ENCODE measurements at places on chromosomes 16 and 17.

- DNase-seq: peak; percentile 32
Measured at GRCh38 chr17:49987681-49988441, 7.2 kb downstream of the DLX3 start.

- no peak for DNase-seq
Measured at GRCh38 chr17:2323629-2324314, 12.5 kb downstream of the TSR1 start.

GRCh38 chr17:72705905-72706395, 386.5 kb downstream of the SLC39A11 start:
- no peak for DNase-seq

GRCh38 chr16:50323335-50324011, 45.3 kb downstream of the BRD7 start:
- no peak for DNase-seq

- no peak for DNase-seq
Measured at GRCh38 chr16:16021020-16021419, 71.6 kb downstream of the ABCC1 start.

GRCh38 chr17:44105941-44106340, 17.5 kb downstream of the HDAC5 start:
- DNase-seq: no peak

GRCh38 chr17:57375770-57376225, 119.5 kb downstream of the MSI2 start:
- DNase-seq: no peak

DNA sequence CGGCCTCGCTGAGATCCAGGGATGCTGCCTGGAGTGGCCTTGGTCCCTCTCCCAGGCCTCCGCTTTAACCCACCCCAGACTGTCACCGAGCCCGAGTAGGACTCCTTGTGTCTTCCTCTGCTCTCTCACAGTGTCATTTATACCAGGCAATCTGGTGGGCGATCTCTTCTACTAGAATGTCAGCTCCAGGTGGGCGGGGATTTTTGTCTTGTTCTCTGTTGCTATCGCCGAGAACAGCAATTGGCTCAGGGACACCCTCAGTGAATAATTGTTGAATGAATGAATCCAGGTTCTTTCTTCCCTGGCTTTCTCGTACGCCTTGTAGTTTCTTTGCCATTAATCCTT, 591 bp downstream of the DHX38 start:
- DNase-seq: no peak

- DNase-seq: no peak
Measured at GRCh38 chr16:17224879-17225281, 245.9 kb downstream of the XYLT1 start.

DNA sequence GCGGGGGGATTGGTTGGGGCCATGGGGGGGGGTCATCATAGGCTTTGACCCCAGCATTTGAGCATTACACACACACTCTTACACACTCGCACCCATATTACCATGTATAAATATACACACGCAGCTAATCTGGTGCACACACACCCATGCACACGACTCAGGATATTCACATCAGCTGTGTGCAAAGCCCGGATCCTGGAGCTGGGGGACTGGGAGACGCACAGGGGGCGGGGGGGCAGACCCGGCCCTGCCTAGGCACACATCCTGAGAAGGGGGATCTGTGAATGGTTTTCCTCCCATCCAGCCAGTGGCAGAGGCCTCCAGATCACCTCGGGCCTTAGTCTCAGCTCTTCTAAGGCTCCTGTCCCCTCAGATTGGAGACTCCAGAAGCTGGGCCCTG, 5.6 kb downstream of the ASGR2 start:
- DNase-seq: no peak

- no peak for DNase-seq
Measured at GRCh38 chr17:79832218-79833109, 6.8 kb downstream of the CBX4 start.

- no peak for DNase-seq
Measured at GRCh38 chr17:64920026-64920418, 744 bp upstream of the LRRC37A3 start.

- no peak for DNase-seq
Measured at GRCh38 chr17:34706029-34706428, 126.6 kb downstream of the TMEM132E start.

DNA sequence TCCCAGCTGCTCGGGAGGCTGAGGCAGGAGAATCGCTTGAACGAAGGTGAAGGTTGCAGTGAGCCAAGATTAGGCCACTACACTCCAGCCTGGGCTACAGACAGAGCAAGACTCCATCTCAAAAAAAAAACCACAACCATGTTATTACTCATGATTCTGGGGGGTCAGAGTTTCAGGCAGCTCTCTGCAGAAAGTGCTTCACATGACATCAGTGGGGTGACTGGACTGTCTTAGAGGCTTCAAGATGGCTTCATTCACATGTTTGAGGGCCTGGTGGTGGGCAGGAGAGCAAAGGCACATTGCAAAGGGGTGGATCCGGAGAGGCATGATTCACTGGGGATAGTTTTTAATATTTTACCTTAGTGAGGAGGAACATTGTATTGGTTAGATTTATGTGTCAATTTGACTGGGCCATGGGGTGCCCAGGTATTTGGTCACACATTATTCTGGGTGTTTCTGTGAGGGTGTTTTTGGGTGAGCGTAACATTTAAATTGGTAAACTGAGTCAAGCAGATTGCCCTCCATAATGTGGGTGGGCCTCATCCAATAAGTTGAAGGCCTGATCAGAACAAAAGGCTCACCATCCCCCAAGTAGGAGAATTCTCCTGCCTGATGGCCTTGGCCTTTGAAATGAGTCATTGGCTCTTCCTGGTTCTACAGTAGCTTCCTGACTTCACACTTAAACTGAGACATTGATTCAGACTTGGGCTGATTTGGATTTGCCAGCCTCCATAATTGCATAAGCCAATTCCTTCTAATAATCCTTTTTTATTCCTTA, 109.8 kb downstream of the GOSR1 start:
- no peak for DNase-seq

GRCh38 chr16:26524281-26524680, 542.4 kb upstream of the C16orf82 start:
- DNase-seq: no peak

DNA sequence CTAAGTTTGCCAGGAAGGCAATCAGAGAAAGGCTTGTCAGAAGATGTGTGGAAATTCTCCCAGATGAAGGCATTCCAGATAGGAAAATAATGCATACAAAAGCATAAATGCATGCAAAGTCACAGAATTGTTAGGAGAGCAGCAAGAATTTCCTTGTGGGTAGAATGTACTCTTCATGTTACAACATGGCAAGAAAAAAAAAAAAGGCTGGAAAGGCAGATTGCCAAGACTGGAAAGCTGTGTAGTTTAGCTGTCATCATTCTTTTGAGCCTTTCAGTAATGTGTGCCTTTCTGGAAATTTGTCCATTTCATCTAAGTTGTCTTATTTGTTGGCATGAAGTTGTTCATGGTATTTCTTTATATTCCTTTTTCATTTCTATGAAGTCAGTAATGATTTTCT, 71.0 kb upstream of the EFCAB3 start:
- DNase-seq: no peak

DNA sequence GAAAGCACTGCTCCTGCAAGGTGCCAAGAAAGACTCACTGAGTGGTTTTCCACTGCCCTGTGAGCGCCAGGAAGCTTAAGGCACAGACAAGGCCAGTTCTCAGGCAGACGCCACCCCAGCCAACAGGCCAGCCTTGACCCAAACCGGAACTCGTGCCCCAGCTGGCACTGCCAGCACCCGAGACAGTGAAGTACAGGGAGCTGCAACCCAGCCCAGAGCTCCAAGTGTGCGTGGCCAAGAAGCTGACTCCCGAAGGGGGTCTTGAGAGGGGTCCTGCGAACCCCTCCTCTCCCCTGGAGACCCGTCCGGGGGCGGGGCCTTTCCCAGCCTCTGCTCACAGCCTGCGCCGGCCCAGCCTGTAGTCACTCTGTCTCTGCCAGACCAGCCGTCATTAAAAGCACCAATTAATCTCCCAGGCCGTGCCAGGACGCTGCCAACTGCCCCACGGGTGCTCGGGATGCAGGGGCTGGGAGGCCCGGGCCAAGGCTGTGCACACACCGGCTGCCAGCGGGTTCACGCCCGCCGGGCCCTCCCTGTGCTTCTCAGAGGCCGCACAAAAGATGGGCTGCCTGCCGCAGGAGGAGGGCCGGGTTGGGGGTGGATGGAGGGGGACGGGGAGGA, 4.4 kb upstream of the SOX8 start:
- DNase-seq: no peak

GRCh38 chr16:70568601-70569237, 45.1 kb downstream of the SF3B3 start:
- no peak for DNase-seq

DNA sequence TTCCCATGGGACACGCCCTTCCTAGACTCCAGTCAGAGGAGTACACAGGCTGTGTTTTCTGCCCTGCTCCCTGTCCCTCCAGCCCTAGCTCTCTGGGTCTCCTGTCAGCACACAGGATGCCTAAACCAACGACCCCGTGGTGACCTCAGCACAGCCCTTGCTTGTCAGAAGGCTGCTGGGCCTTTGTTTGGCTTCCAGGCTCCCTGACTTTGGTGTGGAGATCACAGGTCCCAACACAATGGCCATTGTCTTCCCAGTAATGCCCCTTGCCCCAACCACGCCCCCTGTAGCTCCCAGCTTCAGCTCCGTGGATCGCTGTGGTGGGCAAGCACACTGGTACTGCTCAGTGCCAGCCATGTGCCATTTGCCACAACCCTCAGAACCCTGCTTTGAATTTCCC, 15.0 kb downstream of the HNF1B start:
- no peak for DNase-seq

DNA sequence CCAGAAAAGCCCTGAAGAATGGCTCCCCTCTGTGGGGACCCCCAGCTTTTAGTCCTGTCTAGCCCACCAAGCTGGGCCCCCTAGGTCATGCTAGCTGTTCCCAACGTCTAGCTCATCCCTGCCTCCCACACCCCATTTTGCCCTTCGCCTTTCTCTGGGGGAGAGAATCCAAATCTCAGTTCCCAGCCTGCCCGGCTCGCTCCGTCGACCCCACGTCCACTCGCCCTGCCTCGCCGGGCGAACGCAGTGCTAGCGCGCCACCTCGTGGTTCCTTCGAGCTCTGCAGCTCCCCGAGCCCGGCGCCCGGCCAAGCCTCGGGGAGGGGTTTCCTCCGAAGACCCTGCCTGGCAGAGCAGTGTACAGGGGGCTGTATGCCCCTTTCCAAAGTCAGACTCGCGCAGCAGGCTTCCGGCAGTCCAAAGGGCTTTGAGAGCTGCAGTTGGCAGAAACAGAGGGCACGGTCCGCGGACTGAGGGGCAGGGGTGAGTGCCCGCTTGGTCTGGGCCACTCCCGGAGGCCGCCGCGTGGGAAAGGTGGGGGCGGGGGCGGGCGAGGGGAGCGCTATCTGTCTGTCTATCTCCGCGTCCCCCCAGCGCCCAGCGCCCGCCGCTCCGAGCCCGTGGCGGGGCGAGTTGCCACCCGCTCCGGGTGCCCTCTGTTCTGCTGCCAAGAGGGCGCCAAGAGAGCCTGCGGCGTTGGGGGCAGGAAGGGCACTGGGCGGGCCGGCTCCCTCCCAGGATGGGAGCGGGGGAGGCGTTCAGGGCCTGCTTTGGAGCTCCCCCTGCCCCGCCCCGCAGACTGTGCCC, 1.7 kb upstream of the DLX3 start:
- peak; percentile 19 for DNase-seq

DNA sequence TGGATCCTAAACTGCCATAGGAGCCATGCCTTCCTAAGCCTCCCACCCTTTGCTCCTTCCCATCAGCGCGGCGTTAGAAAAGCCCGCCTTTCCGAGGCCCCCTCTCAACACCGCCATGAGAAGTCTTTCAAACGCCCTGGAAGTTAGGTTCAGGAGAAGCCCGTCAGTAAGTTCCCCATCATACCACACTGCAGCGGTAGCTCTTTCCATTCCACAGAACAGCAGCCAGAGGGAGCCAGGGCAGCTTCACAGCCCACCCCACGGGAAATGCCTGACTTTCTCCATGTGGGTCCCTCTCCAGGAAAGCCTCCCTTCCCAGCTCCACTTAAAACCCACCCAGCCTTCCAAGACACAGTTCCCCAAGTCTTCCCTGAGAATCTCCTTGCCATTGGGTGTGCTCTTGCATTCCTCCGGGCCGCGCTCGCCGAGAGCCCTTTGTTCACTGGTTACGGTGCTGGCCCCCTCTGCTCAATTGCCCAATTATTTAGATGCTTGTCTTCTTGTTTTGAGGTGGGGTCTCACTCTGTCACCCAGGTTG, 28.7 kb downstream of the KIAA0513 start:
- no peak for DNase-seq

Data from NCI-H187 (cell line).